CD4-positive, alpha-beta memory T cell (primary cell): ENCODE measurements at places on chromosomes 16 and 17.

DNA sequence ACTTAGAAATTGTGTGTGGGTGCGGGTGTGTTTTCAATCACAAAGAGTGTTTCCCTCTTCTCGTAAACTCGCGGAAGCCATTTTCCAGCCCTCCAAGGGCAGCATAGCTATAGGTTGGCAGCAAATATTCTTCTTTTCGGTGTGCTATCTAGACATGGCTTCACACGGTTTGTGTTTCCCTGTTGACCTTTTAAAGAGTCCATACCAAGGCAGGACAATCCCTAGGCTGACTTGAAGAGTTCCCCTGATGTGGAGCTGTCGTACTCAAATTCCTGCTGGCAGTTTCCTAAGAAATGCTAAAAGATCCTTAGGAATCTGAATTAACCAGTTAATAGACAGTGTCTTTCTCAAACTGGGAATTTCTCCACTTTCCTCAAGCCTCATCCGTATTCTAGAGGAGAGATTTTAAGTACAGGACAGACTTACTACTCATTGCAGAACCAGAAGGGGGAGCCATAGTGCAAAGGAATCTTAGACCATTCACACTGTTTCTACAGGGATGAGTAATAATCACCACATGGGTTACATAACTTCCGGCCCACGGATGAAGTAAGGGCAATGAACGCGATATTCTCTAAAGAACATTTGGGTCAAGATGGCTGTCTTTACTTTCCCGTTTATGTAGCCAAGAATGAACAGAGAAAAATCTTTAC lies 288.6 kb upstream of the ELAC2 start:
- no peak for DNase-seq

- DNase-seq = no peak
Observed at GRCh38 chr17:62680541-62681052, 53.1 kb downstream of the MRC2 start.

DNA sequence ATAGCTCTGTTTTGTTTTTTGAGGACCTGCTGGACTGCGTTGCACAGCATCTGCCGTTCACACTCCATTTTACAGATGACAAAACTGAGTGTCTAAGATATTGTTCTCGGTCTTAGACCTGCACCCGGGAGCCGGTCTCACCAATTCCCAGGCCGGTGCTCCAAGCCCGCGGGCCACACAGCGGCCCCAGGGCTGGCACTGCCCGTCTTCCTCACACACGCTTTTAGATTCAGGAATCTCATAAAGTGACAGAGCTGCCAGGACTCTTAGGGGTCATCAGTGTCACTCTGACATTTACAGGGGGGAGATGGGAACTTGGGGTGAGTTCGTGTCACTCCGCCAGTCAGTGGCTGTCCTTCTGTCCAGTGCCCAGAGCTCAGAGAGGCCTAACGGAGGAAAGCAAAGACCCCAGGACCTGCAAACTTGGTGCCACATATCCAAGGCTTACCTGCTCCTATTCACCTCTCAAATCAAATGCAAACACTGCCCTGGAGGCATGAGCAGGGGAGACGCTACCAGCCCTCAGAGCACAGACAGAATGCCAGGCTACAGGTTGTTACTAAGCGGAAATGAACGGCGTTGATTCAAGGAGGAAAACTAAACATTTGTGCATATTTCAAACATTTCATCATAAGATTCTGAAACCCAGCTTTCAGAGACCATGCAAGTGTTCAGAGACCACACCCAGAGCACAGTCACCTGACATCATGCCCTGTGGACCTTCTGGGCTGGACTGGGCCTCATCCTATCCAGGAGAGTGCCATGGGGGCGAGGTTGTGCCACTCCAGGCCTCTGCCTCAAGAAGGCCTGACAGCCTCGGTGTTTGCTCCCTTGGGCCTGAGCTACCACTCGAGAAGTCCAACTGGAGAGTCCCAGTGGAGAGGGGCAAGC lies 29.5 kb downstream of the TNFRSF13B start:
- DNase-seq = no peak

DNA sequence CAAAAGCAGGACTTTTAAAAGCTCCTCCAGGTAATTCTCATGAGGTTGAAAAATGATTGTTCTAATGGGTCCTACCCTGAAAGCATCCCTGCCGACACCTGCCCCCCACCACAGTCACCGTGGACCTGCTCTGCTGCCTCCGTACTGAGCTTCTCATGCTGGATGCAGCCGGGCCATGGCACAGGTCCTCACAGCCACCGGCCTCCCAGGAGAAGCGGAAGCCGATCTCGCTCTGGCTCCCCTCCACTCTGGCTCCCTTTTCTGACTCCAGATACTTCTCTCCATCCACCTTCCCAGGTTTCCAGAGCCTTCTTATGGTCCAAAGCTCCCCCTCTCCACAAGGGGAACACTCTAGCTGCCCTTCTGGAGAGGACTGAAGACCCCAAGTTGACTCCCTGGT lies 10.2 kb downstream of the RPRML start:
- DNase-seq = no peak

GRCh38 chr16:11916524-11917285 lies 949 bp upstream of the GSPT1 start:
- DNase-seq = peak; percentile 43

DNA sequence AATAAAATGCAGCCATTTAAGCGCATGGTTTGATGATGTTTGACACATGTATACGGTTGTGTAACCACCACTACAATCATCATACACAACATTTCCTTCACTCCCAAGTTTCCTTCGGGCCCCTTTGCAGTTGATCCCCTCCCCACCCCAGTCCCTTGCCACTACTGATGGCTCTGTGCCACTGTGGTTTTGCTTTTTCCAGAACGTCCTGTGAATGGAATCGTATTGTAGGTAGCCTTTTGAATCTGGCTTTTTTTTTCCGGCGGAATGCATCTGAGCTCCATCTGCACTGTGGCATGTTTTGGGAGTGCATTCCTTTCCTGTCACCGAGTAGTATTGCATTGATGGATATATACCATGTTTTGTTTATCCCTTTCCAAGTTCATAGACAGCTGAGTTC lies 15.1 kb upstream of the MAP2K3 start:
- no peak for DNase-seq

- DNase-seq = no peak
Observed at GRCh38 chr17:78974635-78975591, 4.8 kb downstream of the LGALS3BP start.

- DNase-seq = no peak
Observed at GRCh38 chr16:25011891-25012514, 3.2 kb downstream of the ARHGAP17 start.

DNA sequence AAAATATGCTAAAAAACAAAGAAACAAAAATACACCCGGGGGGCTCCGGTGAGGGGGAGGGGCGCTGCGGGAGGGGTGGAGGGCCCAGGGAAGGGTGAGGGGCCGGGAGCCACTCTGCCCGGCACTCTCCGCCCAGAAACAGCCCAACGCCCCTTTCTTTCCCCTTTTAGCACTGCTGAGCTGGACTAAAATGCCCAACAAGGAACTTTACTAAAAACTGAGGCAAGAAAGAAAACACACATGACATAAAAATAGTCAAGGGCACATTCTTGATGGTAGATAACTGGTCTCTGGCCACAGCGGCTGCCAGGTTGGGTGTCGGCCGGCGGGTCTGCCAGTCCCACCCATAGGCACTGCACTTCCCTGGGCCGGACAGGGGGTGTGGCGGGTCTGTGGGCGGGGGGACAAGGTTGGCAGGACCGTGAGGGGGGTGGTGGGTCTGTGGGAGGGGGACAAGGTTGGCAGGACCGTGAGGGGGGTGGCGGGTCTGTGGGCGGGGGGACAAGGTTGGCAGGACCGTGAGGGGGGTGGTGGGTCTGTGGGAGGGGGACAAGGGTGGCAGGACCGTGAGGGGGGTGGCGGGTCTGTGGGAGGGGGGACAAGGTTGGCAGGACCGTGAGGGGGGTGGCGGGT lies 20.9 kb downstream of the METRNL start:
- DNase-seq = no peak

DNA sequence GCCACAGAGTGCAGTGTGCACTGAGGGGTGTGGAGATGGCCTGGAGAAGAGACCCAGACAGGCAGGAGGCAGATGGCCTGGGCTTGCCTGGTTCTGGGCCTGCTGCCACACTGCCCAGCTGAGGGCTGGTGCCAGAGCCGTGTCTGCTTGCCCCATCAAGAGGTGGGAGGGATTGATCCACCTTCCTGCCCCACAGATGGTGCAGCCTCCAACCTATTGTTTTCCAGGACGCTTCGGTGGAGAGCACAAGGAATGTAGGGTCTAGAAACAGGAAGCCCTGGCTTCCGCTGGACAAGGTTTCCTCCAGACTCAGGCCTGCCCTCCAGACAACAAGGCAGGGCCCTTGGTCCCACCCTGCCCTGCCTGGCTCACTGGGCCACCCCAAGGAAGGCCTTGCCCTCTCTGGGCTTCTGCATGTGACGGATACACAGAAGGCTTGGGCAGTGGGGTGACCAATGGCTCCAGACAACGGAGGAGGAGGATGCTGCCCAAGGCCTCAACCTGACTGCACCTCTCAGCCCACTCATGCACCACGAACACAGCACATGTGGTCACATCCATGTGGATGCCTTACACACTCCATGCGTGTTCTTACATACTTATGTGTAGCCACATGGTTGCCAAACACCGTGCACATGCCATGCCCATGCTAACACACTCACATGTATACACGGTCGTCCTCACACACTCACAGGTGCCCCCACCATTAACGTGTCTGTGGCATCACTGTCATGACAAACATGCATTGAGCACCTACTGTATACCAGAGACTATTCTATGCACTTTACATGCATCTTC lies 6.5 kb upstream of the CDH5 start:
- DNase-seq = no peak

- DNase-seq = no peak
Observed at GRCh38 chr16:4832698-4833343, 14.3 kb downstream of the GLYR1 start.
